ENCODE measurements at places on chromosomes 3 and 15.
A peak's percentile ranks its signal among the peaks of the same experiment; 100 is the strongest.

- no peak for DNase-seq
Observed at GRCh38 chr3:133967992-133968892, 61.5 kb downstream of the SLCO2A1 start.

DNA sequence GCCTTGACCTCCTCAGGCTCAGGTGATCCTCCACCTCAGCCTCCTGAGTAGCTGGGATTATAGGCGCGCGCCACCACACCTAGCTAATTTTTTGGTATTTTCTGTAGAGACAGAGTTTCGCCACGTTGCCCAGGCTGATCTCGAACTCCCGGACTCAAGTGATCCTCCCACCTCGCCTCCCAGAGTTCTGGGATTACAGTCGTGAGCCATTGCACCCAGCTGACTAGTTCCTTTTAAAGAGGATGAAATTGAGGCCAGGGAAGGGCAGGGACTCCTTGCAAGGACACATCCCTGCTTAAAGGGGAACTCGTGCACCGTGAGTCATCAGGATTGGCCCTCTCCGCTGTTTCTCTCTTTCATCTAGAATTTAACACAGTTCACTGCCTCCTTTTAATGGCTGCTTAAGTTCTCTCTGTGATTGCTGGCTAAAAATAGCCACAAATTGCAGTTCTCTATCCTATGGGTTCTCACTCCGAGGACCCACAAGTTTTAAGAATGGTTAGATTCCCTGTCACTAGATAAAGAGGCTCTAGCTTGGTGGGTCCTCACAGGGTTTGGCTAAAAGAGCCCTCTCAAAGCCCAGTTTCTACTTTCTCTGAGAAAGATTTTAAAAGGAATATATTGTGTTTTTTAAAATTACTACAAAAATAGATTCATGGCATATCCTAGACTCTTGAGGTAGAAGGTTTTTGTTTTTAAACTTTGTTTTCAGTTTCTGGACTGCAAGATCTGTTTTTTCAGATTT is 1.4 kb downstream of the CRTAP start:
- DNase-seq = peak; percentile 17

GRCh38 chr3:69563981-69564380 is 175.3 kb upstream of the MITF start:
- no peak for DNase-seq

DNA sequence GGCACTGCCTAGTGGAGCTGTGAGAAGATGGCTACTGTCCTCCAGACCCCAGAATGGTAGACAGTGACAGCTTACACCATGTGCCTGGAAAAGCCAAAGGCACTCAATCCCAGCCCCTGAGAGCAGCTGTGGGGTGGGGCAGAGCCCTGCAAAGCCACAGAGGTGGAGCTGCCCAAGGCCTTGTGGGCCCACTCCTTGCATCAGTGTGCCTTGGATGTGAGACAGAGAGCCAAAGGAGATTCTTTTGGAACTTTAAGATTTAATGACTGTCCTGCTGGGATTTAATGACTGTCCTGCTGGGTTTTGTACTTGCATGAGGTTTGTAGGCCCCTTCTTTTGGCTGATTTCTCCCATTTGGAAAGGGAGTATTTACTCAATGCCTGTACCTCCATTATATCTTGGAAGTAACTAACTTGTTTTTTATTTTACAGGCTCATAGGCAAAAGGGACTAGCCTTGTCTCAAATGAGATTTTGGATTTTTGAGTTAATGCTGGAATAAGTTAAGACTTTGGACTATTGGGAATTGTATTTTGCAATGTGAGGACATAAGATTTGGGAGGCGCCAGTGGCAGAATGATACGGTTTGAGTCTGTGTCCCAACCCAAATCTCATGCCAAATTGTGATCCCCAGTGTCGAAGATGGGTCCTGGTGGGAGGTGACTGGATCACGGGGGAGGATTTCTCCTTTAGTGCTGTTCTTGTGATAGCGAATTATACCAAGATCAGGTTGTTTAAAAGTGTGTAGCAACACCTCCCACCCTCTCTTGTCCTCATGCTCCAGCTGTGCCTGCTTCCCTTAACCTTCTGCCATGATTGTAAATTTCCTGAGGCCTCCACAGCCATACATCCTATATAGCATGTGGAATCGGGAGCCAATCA is 80.4 kb downstream of the MYO5A start:
- no peak for DNase-seq

GRCh38 chr3:28467414-28467813 is 118.8 kb upstream of the AZI2 start:
- DNase-seq = no peak

- no peak for DNase-seq
Observed at GRCh38 chr3:30297112-30297511, 309.3 kb upstream of the TGFBR2 start.

- peak; percentile 38 for DNase-seq
Observed at GRCh38 chr3:193743702-193744047, 150.7 kb downstream of the OPA1 start.

DNA sequence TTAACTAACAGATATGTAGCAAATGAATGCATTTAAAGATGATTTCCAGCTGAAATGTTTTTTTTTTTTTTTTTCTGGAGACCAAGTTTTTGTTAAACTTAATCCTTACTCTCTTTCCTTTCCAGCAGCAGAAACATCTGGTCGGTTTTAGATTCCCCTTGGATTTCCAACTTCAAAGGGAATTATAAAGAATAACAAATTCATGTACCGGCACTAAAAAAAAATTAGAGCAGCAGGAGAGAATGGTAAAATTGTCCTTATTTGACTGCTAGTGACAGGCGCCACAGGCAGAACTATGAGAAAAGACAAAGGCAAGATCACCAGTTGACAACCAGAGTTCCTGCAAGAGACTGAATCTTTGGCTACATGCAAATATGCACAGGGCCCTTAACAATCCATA is 393.3 kb downstream of the TIGIT start:
- no peak for DNase-seq

DNA sequence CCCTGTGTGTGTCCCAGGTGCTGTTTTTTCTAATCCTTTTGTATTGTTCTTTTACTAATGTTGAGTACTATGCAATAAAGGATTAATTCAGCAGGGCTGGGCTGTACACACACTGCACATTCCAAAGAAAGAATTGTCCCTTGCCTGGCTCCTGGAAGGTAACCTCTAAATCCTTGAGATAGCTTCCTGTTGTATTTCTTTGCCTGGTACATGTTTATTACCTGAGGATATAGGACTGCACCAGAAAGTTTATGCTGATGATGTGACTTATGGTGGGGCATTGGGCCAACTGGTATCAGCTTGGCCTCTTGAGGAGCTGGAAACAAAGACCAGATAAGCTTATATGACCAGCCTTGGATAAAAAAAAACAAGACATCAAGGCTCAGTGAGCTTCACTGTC is 26.6 kb upstream of the FAN1 start:
- DNase-seq = no peak

GRCh38 chr15:62992302-62992701 is 50.2 kb upstream of the TPM1 start:
- DNase-seq = no peak

GRCh38 chr15:29570948-29571791 is 251.1 kb downstream of the TJP1 start:
- no peak for DNase-seq

DNA sequence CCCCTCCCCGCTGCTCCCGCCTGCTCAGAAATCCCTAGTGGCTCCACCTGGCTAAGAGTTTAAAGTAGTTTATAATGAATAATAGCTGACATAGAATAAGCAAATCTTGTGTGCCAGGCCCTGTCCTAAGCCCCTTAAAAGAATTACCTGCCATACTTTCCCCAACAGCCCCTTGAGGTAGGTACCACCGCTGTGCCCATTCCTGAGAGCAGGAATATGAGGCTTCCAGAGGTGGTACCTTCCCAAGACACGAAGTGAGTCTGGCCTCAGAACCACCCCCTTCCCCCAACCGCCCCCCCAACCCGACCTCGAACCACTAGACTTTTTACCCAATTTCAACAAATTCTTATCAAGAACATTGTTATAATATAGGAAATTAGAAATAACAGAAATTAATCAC is 1.2 kb downstream of the ABHD6 start:
- no peak for DNase-seq

DNA sequence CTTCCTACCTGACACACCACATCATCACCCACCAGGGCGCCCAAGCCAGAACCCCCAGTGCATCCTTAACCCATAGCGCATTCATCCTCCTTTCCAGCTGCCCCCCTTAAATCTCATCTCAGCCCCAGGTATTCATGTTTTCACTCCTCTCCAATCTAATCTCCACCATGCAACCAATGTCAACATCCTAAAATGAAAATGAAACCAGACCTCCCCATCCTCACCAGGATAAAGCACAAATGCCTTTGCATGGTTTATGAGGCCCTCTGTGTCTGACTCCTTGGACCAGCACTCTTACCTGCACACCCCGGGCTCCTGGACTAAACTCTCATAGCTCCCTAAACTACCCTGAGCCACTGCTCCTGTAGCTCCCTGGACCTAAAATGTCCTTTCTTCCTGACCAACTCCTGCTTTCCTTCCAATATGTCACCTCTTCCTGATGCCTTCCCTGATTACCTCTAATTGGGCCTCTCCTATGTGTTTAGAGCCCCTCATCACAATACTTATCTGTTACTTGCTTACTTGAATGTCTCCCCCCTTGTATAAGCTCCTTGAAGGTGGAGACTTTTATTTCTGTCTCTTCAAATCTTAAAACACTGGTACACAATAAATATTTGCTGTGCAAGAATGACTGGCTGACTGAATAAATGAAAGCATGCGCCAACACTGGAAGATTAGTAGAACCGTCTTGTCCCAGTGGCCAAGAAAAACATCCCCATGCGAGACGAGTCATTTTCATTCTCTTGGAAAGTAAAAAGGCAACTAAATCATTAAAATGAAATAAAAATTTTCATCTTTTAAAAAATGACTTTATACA is 142.5 kb downstream of the XXYLT1 start:
- DNase-seq = no peak

DNA sequence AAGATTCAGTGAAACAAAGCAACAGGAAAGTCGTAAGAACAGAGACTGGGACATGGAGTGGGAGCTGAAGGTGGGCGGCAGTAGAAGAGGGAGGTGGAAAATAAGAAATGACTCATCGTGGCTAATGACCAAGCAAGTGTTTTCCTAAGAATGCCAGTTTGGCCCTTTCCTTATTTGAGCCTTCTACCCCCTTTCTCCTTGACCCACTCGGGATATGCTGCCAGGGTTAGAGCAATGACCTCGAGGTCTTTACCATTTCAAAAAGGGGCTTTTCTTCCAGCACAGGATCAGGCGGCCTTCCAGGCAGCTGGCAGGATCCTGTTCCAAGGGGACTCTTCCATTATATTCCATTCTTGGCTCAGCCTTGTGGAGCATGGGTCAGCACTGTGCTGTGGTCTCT is 241.1 kb downstream of the RYR3 start:
- no peak for DNase-seq

GRCh38 chr3:58422756-58423325 is 10.8 kb downstream of the PDHB start:
- DNase-seq = no peak

DNA sequence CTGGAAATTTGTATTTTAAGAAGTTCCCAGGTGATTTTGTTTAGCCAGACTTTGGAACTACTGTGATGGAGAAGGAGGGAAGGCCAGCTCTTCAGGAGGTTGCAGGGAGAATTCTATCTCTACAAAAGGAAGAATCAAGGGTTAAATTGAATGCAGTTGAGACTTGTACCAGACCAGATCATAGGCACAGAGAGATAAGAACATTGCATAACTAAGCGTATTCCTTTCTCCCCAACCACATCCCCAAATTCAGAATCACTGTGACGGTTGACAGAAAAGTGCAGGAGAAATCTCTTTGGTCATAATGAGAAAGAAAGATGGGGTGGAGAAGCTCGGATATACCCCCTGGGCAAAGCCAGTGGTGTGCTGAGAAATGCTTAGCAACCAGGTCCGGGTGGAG is 7.2 kb downstream of the PLD1 start:
- DNase-seq = no peak

DNA sequence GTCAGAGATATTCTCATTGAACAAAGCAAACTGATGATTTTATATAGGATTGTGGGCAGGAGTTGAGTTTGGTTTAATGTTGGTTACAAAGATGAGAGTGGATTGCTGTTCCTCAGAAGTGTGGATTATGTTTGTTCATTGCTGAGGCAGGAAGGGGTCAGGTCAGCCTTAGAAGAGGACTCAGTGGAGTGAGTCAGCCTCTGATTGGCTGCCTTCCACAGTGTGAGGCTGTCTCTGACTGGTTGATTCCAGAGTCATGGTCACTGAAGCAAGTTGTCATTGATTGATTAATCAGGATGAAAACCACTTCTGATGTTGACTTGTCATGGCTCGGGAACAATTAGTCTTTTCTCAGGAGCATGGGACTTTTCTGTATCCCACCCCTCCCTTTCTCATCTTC is 36.2 kb downstream of the KBTBD12 start:
- no peak for DNase-seq

- no peak for DNase-seq
Observed at GRCh38 chr15:99062226-99062625, 42.7 kb upstream of the SYNM start.

DNA sequence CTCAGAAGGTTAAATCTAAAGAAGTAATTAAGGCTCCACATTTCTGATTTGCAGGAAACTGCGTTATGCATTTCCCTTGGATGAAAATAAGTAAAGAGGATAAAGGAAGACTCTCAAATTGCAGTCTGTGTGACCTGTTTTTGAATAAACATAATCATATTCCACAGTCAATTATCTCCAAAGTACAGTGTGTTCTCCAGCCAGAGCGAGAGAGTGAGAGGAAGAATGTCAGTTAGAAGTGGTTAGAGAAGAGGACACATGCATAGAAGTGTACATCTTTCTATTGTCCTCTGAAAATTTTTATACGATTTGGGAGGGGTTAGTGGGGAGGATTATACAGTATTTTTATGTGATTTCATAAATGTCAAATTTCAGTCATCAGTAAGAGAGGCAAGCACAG is 487.1 kb downstream of the LPP start:
- DNase-seq = no peak

GRCh38 chr3:25053360-25053759 is 374.7 kb upstream of the RARB start:
- DNase-seq = no peak

GRCh38 chr3:122714273-122714672 is 33.6 kb downstream of the PARP14 start:
- no peak for DNase-seq

DNA sequence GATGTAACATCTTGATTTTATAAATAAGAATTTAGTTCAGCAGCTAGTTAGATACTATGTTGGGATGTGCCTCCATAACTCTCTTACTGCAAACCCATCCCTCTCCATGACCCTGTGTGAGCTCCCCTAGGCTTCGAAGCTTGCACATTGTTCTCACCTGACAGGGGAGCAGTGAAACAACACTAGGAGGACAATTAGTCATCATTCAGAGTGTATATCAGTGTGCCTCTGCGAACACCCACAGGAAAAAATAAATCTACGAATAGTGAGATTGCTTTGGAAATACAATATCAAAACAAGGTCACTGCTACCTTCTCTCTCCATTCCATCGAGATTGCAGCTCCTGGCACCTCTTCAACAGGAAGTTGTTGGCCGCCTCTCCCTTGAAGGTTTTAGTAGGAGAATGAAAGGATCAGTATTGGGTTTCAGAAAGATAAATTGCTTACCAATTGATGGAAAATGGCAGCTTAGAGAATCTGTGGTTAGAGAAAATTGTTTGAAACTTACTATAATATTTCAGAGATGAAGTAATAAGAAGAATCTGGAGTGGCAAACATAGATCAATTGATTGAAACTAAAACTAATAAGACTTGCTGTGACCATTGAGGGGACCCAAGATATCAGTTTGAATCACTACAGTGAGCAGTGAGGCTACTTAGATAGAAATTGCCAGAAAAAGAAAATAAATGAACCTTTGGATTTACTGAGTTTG is 103.2 kb downstream of the CHL1 start:
- no peak for DNase-seq

GRCh38 chr15:48522911-48523310 is 122.6 kb downstream of the FBN1 start:
- DNase-seq = no peak

- DNase-seq = peak; percentile 18
Observed at GRCh38 chr3:19644405-19644804, 289.6 kb downstream of the EFHB start.
